ENCODE measurements at places on chromosomes 11 and 22.
A peak's percentile ranks its signal among the peaks of the same experiment; 100 is the strongest.

- DNase-seq: no peak
These were observed 8.1 kb upstream of the NEU3 start for GRCh38 chr11:74980634-74981033.

DNA sequence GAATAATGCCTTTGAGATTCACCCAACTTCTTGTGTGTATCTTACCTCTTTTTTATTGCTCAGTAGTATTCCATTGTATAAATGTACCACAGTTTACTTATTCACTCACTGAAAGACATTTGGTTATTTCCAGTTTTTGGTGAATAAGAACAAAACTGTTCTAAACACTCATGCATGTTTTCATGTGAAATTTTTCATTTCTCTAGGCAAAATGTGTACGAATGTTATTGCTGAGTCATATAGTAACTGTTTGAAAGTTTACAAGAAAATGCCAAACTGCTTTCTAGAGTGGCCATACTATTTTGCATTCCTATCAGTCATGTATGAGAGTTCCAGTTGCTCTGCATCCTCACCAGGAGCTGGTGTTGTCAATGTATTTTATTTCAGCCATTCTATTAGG is 8.8 kb upstream of the EMSY start:
- no peak for DNase-seq

DNA sequence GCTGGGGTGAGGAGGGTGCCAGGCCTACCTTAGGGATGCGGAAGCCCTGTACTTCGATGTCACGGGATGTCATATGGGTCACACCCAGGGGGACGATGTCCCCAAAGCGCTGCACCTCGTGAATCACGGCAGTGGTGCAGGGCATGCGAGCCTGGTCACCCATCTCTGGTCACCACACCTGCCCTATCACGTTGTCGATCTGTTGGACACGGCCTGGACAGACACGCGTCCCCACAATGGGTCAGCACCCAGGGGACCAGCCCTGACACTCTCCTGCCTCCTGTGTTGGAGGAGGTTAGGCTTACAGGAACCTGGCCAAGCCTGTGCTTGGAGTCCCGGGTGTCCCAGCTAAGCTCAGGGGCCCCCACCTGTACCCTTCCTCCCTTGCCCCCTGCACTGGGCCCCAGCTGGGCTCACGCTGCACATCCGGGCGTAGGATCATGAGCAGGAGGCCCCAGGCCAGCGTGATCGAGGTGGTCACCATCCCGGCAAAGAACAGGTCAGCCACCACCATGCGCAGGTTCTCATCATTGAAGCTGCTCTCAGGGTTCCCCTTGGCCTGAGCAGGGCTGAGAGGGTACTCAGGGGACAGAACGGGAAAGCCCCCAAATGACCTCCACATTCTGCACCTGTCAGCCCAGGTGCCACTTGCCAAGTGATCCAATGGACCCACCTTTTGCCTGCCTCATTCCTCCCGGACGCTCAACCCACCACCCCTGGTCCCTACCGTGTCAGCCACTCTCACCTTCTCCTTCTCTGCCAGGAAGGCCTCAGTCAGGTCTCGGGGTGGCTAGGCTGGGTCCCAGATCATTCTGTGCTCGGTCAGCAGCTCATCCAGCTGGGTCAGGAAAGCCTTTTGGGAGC is 20.3 kb upstream of the CYP2D6 start:
- no peak for DNase-seq

DNA sequence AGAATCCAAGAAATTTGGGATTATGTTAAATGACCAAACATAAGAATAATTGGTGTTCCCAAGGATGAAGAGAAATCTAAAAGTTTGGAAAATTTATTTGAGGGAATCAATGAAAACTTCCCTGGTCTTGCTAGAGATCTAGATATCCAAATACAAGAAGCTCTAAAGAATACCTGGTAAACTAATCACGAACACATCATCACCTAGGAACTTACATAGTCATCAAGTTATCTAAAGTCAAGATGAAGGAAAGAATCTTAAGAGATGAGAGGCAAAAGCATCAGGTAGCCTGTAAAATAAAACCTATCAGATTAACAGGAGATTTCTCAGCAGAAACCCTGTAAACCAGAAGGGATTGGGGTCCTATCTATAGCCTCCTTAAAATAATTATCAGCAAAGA is 46.9 kb downstream of the GAS2 start:
- no peak for DNase-seq

DNA sequence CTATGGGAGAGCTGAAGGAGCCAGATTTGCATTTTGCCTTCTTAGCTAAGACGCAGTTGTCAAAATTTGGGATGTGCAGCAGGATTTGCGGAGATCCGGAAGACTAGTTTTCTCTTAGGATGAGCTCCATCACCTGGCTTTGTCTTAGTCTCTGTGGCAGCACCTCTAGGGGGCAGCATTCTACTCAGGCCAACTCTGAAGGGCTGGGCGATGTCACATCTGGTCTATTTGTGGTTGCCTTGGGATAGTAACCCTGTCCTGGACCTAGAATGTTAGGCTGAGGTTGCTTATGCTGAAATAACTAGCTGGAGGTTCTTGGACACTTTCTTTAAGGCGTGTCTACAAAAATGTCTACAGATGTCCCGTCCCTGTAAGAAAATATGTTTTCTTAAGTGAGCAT is 116.2 kb downstream of the FAT3 start:
- DNase-seq: peak; percentile 25

GRCh38 chr11:75549370-75549958 is 12.6 kb upstream of the SERPINH1 start:
- DNase-seq: no peak

DNA sequence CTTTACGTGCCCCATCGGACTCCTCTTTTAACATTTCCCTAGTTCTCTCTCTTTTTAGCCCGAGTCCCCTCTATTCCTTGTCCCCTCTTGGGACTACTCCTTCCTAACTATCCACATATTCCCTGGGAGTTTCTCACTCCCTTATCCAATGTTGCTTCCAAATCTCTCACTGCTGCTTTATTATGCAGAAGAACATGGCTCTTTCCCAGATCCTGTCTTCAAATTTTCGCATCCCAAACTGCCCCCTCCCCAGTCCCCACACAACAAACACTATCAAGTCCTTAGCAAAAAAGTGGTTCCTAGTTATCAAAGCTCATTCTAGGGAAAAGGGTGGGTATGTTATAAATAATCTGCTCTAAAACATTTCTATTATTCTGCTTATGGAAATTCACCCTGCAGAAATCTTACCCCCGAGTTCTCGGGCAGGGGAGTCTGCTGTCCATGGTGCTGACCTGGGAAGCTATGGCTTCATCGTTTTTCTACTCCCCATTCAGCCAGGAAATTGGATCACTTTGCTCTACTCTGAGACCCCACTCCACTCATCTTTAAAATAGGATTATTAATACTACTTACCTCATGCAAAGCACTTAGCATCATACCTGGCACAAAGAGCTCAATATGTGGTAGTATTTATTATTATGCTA is 393.5 kb downstream of the BUD13 start:
- DNase-seq: peak; percentile 31

- DNase-seq: no peak
These were observed 47.7 kb upstream of the DBX1 start for GRCh38 chr11:20207781-20208621.

DNA sequence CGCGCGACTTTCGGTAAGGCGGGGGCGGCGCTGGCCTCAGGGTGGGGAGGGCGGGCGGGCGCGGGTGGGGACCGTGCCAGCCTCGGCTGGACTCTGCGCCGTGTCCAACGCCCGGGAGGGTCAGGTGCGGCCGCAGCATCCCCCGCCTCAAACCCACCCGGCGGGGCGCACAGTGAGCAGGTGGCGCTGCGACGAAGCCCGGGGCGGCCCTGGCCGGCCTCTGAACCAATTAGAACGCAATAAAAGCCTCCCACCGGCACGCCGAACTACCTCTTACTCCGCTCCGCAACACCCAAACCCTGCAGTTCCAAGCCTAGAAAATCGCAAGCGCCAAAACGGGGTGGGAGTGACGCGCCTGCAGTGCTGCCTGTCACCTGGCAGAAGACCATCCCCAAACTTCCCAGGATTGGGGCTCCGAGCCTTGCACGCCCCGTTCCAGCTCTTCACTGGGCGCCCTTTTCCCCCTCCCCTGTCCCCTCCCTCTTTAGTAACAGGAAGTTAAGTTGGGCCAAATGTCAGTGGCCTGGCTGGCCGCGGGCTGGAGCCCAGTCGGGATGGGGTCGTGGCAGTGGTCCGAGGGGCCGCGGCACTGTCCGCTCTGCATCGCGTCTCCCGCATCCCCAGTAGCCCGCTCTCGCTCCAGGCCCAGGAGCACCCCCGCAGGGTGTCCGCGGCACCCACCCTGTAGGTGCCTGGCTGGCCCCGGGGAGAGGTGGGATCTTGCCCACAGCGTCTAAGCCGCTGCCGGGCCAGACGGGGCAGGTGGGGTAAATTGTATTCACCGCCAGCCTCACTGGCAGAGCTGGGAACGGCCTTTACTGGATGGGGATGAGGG is 541 bp downstream of the MICAL2 start:
- peak; percentile 34 for DNase-seq

- DNase-seq: no peak
These were observed 6.7 kb downstream of the IFITM10 start for GRCh38 chr11:1743585-1744136.

GRCh38 chr11:86370922-86371594 is 3.6 kb upstream of the CCDC81 start:
- DNase-seq: peak; percentile 80

GRCh38 chr22:30371981-30372380 is 15.2 kb downstream of the CCDC157 start:
- DNase-seq: no peak

DNA sequence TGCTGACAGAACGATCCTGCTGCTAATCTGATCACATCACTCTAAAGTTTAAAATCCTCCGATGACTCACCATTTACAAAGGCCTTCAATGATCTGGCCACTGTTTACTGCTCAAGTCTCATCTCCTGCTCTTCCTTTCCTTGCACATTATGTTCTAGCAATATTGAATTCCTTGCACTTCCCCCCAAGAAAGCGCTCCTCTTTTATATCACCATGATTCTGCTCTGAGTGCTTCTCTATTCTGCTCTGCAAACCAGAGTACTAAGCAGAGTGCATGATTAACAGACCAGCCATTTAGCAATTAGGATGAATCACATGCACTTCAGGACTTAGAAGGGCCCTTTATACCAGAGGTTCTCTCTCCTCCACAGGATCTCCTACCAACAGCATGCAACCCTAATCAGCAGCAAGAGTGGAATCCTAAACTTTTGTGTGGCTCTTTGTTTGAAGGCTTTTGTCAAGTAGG is 1122.8 kb upstream of the CCDC90B start:
- DNase-seq: no peak

DNA sequence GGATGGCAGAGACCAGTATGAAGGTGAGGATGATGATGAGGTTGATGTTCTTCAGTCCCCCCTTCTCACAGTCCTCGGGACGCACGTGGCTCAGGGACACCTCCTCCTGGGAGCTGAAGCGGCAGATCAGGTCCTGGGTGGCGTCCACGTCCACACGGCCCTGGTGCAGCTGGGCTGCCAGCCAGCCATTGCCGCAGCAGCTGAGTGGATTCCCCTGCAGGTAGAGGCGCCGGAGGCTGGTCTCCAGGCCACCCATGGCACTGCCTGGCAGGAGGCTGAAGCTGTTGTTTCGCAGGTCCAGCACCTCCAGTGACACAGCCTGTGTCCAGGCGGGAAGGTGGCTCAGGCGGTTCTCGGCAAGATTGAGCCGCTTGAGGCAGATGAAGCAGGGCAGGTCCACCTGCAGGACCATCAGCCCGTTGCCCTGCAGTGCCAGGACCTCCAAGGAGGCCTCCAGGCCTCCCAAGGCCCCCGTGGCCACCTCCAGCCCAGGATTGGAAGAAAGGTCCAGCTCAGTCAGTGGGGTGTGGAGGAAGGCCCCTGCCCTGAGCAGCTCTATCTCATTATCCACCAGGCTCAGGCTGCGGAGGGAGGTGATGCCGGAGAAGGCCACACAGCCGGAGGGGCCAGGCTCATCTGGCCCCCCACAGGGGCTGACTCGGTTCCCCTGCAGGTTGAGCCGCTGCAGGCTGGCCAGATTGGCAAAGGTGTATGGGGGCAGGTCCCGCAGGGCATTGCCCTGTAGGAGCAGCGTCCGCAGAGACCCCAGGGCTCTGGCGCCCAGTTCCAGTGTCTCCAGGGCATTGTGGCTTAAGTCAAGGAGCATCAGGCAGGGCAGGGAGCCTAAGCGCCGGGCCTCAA is 10.6 kb downstream of the LRRC32 start:
- no peak for DNase-seq

DNA sequence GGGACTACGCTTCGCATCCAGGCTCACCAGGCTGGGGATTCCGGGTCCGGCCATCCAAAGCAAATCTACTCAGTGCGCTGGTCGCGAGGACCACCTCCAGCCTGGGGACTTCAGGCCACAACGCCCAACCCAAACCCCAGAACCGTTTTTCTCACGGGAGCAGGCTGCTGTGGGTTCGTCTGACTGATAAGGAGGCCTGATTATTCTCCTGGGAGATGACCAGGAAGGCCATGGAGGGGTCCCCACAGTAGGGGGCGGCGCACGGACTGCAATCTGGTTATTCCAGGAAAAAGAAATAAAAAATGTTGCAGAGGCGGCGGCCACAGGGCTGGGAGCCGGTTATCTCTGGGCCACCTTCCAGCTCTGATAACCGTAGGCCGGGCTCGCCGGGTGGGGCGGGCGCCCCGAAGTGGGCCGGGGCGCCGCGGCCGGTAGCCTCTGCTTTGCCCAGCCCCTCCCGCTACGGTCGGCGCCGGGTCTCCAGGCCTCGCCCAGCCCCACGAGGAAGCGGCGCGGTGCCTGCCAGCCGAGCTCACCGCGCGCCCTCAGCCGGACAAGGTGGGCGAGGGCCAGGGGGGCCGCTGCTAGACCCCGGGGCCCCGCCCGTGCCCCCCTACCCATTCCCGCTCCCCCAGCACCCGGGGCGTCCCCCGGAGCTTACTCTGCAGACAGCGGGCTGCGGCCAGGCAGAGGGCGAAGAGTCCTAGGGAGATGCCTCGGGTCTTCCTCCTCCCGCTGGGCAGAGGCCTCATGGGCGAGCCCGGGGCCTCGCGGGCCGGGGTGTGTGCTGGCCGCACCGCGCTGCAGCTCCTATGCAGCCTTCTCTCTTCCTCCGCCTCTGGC is 446 bp downstream of the VSTM5 start:
- peak; percentile 30 for DNase-seq

DNA sequence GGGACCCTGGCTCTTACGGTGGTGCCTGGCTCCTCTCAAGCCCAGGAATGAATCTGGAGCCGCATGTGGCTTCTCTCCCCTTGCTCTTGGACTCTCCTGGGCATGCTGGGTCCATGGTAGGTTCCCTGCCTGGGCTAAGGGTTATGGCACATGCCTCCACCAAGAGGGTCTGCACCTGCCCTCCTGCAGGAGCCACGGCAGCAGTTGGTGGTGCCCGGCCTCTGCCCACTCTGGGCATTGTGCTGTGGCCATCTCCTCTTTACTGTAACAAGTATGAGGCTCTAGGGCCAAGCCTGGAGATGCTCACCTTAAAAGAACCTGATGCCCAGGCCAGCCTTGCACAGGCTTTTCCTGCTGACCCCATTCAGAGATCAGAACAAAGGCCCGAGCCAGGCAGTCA is 104.0 kb upstream of the PITPNB start:
- no peak for DNase-seq

GRCh38 chr22:46416891-46417580 is 81.5 kb downstream of the TRMU start:
- no peak for DNase-seq

GRCh38 chr11:110173811-110174644 is 80.8 kb downstream of the ZC3H12C start:
- peak; percentile 37 for DNase-seq

- no peak for DNase-seq
These were observed 2.5 kb downstream of the SELENOM start for GRCh38 chr22:31104869-31105268.

GRCh38 chr22:23856721-23857605 is 712 bp upstream of the SLC2A11 start:
- no peak for DNase-seq

- DNase-seq: no peak
These were observed 44.8 kb upstream of the OR9Q1 start for GRCh38 chr11:57978686-57979531.

Data from PC-3 (cell line).